ENCODE measurements at places on chromosomes 4 and X.

GRCh38 chr4:15990570-15991285 is 27.8 kb upstream of the FGFBP2 start:
- DNase-seq = no peak

DNA sequence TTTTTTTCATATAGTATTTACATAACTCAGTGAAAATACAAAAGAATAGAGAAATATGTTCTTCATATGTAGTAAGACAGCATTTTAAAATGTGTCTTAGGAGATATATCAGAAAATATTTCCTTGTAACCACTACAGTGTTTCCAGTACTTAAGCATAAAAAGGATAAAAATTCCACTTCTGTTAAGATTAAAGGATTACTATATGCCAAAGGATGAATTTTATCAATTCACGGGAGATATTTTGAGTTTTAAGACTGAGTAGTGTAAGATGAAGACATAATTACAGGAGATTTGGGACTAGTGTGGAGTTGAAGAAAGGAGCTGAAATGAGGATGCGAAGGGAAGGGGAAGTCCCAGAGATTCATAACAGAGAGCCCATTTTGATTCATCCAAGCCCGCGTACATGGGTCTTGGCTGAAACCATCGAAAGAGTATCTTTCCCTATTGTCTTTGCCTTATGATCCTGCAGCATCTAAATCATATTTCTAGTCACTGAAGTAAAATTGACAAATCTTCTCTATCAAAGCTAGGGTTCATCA is 58.7 kb downstream of the MAD2L1 start:
- DNase-seq = no peak

- DNase-seq = no peak
Measured at GRCh38 chr4:186260117-186260503, 5.9 kb upstream of the F11 start.

DNA sequence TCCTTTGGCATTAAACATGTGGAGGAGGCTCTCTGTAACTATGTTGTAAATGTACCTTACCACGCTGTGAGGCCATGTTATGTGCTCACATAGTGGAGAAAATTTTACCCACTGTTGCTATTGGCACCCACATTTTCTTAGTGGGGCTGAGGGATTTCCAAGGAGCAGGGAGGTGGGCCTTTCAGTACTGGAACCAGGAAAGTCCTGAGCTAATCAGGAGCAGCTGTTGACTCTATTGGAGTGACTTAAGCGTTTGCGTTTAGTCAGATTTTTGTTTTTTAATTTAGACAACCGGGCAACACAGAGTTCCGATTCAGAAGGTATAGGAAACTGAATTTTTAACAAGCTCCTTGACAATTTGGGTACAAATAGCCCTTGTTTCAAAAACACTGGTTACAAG is 30.7 kb upstream of the WDR17 start:
- no peak for DNase-seq

DNA sequence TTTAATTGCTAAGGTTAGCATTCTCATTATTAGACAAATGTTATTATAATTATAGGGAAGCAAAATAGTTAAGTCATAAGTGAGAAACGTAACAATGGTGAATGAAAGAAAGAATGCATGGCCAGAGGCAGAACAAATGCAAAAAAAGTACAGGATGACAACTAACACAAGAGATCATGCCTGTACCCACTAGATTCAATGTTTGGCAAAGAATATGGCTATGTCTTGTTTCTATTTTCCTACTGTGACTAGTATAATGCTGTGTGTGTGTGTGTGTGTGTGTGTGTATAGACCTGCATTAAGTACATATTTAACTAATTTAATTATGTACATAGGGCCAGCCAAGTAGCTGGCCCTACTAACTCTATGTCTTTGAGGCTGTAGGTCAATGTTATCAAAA is 12.9 kb upstream of the BMP2K start:
- DNase-seq = no peak

GRCh38 chrX:47518144-47518543 is 35.1 kb upstream of the ZNF41 start:
- DNase-seq = no peak

- DNase-seq = no peak
Measured at GRCh38 chr4:33013282-33013681, 2293.1 kb downstream of the PCDH7 start.

GRCh38 chr4:7424553-7425111 is 10.1 kb downstream of the PSAPL1 start:
- DNase-seq = no peak

DNA sequence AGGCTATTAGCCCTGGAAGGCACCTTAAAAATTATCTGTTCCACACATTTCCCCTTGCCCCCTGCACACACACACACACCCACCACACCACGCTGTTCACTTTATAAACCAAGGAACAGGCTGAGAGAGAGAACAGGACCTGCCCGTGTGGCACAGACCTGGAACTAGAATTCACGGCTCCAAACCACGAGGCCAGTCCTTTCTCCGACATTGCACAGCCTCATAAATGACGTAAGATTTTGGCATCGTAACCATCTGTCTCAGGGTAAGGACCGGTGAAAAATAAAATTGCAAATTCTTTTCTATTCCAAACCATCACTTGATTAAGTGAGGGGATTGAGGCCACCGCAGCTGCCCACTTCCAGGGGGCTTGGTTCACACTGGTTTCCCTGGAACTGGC is 330.3 kb downstream of the BCOR start:
- DNase-seq = no peak

All from NCI-H1417 treated with DMSO at 0.1 percent for 48 hours (cell line).